ENCODE measurements at places on chromosomes 6 and 20.

GRCh38 chr6:161835500-161836215 is 561.8 kb upstream of the AGPAT4 start:
- no peak for DNase-seq

GRCh38 chr6:39913391-39913916 is 20.8 kb downstream of the MOCS1 start:
- DNase-seq, result no peak

- no peak for DNase-seq
Measured at GRCh38 chr20:9926476-9926875, 87.6 kb upstream of the PAK5 start.

DNA sequence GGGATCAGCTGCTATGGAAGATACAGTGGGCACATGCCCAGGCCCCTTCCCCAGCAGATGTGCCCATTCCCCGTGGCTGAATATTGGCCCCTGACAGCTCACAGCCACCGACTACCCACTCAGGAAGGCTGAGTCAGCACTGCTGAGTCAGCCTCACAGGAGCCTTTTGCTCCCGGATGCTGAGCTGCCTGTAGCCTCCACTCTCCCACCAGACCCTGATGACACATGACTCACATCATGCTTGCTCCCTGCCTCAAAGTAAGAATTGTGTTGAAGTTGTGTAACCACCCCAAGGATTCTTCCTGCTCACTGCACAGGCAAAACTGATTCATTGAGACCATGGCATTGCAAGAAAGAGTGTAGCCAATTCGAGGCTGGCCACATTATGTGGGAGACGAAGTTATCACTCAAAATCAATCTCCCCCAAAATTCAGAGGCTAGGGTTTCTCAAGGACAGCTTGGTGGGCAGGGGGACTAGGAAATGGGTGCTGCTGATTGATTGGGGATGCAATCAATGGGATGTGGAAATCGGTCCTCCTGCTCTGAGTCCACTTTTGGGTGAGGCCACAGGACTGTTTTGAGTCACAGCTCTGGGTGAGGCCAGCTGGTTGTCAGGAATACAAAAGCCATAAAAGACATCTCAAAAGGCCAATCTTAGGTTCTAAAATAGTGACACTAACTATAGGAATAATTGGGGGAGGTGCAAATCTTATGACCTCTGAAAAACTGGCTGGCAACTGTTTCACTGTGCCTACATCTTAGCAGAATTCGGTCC is 556.6 kb upstream of the CDH4 start:
- no peak for DNase-seq

DNA sequence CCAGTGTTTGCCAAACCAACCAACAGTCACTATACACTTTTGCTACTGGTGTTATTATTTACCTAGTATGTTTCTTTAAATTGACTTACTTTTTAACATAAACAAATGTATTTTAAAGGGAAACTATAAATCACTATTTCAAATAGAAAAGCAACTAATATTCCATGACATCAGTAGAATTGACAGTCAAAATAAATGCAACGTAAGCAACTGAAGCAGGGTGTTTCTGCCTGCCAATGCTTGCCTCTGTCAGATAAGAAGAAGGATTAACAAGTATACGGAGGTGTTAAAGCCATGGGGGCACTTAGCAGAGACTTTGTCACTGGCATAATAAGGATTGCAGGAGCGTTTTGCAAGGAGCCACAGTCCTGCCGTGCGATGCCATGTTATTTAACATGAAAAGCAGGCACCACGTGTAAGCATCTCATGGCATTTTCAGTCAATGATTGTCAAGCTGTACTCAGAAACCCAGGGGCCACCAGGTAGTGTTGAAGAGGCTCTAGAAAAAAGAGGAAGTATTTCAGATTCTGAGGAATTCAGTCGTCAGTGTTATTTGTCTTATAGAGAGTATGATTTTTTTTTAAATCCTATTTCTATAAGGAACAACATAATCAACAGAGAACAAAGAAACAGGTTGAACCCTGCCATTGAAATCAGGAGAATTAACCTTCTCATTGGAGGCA is 131.7 kb downstream of the BFSP1 start:
- no peak for DNase-seq

GRCh38 chr6:150876598-150876997 is 11.1 kb downstream of the MTHFD1L start:
- no peak for DNase-seq

- DNase-seq, result no peak
Measured at GRCh38 chr6:95547043-95547442, 30.3 kb upstream of the MANEA start.

GRCh38 chr6:66134021-66134420 is 427.0 kb upstream of the EYS start:
- DNase-seq, result no peak

DNA sequence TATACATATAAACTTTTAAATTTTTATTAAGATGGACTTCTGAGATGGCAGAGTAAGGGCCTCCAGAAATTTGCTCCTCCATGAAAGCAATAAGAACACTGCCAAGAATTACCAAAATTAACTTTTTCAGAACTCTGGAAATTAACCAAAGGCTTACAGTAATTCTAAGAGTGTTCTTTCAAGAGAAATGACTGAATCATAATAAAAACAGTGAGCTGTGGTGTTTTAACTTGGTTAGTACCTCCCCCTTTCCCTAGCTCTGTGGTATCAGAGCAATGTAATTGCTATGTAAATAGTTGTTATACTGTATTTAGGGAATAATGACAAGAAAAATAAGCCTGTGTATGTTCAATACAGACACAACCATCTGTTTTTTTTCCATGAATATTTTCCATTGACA is 19.0 kb downstream of the HECA start:
- no peak for DNase-seq

- no peak for DNase-seq
Measured at GRCh38 chr20:3691897-3692296, 10.1 kb upstream of the ADAM33 start.

DNA sequence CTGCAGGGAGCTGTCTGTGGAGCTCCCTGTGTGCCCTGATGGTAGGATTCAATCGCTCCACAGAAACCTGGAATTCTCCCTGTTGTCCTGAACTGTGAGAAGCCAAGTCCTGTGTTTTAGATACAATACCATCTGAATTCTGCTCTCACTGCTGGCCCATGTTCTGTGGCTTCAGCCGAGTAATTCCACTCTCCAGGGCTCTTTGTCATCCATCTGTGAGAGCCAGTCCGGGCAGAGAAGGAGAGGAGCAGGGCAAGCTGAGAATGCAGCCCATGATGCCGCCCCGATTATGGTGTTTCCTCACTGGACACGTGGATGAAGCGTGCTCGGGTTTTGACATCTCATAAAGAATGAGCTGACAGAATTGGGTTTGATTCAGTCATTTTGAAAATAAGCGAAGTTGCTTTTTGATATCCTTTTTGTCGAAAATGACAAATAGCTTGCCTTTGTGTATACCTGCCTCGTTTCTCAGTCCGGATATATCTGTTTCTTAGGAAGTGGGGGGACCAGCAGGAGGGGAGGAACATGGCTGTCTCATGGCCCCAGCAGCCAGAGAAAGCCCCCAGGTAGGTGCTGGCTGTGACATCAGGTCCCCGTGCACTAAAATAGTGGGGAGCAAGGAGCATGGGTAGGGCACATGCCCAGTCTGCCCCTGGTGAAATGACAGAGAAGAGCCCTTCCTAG is 8.2 kb upstream of the CD93 start:
- DNase-seq, result no peak

DNA sequence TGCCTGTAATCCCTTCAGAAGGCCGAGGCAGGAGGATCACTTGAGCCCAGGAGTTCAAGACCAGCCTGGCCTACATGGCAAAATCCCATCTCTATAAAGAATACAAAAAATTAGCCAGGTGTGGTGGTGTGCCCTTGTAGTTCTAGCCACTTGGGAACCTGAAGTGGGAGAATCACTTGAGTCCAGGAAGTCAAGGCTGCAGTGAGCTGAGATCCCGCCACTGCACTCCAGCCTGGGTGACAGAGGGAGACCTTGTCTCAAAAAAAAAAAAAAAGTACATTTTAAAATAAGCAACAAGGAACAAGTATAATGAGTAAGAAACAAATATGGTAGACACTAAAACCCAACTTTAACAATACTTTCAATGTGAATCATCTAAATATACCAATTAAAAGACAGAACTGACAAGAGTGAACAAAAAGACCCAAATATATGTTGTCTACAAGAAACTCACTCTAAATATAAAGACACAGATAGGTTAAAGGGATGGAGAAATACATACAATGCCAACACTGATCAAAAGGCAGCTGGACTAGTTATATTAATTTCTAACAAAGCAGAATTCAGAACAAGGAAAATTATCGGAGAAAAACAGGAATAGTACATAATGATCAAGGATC is 37.7 kb downstream of the RANBP9 start:
- no peak for DNase-seq

GRCh38 chr6:82074556-82074955 is 173.0 kb downstream of the IBTK start:
- no peak for DNase-seq

- DNase-seq, result no peak
Measured at GRCh38 chr6:158285656-158286021, 26.6 kb upstream of the TULP4 start.

DNA sequence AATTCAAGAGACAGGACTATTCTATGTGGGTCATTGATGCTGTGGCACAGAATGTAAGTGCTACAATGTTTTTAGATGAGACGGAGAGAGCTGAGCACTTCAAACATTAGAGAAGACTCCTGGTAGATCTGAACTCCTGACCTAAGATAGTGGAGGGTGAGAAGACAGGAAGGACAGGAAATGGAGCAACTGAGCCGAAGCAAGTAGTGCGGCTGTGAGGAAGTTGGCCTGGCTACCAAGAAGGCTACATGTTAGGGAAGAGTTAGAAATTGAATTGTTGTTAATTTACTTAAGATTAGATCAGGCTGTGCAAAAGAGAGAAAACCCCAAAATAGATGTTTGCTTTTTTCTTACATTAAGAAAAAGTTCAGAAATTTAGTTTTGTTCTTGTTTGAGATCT is 14.4 kb upstream of the MLIP start:
- DNase-seq, result no peak

- no peak for DNase-seq
Measured at GRCh38 chr6:147166992-147167391, 37.2 kb upstream of the STXBP5 start.

GRCh38 chr6:52515219-52515960 is 61.5 kb downstream of the TRAM2 start:
- no peak for DNase-seq

- DNase-seq, result no peak
Measured at GRCh38 chr6:122484760-122485159, 13.2 kb upstream of the SERINC1 start.

DNA sequence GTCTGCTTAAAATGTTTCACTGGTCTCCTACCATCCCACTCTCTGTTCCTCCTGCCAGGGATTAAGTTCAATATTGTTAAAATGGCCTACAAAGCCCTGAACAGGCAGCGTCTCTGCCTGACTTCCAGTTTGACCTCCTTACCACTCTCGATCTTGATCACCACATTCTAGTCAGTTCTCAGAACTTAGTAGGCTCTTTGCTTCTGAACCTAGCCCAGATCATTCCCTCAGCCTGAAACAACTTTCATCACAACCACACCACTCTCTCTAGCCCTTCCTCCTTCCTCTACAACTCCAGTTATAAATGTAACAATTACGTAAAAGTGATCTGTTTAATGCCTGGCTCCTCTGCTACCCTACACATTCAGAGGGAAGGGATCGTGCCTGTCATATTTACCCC is 53.3 kb downstream of the ATG5 start:
- DNase-seq, result no peak

DNA sequence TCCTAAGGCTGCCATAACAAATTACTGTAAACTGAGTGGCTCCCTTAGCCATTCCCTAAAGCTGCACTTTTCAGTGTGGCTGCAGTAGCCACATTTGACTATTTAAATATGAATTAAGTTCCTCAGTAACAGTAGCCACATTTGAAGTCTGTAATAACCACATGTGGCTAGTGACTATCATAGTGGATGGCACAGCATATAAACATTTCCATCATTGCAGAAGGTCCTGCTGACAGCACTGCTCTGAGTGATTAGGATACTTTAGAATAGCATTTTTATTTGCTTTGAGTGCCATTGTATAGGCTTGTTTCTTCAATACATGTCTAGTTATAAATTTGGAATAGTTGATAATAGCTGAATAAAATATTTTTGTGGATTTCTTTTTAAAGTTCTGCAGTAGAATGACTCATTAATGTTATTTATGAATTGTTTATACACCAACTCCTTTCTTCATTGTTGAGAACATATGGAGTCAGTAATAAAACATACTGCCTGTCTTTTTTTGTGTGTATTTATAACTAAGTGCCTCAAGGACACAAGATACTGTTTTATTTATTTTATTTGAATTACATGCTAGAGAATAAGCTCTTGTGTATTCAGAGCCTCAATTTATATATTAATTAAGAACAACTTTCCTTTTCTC is 217.2 kb downstream of the CDKAL1 start:
- no peak for DNase-seq

DNA sequence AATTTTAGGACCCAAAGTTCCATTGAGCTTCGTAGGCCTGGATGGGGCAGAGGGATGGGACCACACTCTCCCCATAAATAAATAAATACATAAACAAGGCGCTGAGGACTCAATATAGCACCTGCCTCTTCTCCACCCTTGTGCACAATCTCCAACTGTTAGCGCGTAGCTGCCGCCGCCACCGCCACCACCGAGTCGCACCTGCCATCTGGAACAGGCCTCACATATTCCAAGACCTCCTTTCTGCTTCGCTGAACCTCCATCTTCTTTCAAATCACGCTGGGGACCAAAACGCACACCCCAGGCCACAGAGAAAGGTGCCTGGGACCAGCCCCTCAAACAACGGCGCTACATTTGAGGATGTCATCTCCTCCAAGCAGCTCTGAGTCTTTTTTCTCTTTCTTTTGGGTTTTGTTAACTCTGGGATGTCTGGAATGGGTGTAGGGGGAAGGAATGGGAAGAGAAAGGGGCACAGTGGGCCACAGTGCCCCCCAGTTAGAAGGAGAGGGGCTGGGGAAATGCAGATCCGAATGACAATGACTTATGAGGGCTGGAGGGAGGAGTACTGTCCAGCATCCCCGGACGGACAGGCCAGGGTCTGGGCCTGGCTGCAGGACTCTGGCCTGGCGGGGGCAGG is 49.7 kb downstream of the NOL4L start:
- no peak for DNase-seq

DNA sequence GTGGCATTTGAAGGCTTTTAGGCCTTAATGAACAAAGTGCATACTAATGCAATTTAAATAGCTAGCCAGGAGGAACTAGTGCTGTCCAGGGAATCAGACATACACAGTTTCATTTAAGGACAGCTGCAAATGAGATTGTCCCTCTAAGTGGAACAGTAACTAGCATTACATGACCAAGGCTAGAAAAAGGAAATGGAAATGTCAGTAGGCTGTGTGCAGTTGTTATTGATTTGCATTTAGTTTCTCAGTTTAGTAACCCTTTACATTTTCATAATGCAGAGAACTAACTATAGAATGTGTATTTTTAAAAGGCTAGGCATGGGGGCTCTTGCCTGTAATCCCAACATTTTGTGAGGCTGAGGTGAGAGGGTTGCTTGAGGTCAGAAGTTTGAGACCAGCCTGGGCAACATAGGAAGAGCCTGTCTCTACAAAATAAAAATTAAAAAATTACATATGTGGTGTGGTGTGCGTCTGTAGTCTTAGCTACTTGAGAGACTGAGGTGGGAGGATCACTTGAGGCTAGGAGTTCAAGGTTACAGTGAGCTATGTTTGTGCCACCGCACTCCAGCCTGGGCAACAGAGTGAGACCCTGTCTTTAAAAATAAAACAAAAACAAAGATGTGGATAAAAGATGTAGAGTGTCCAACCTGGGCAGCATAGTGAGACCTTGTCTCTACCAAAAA is 468.0 kb downstream of the UTRN start:
- no peak for DNase-seq

All from osteocyte (in vitro differentiated cells).